ENCODE measurements at places on chromosomes 7 and 10. TPM values are rescaled to one million over a fixed set of nuclear protein-coding genes. Genes with fewer than 3 reads are reported as not detected.

DNA sequence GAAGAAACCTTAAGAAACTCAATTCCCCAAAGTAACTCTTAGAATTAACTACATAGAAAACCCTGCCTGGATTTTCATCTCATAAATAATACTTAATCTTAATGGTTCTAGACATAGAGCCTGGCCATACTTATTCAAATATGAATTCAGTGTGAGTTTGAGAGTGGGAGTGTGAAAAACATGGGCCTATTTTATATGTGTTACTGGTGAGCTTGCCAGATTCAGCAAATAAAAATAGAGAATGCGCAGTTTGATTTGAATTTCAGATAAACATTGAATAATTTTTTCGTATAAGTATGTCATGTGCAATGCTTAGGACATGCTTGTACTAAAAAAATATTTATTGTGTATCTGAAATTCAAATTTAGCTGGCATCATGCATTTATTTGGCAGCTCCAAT, 473.9 kb upstream of the FZD8 start:
- no peak for DNase-seq
- H3K27ac ChIP-seq = no peak overlapping the region
- H3K4me1 ChIP-seq = peaks cover 29% of the 10 kb centered on the region
- no peaks in the 10 kb centered on the region for H3K27me3 ChIP-seq
- H3K4me3 ChIP-seq = no peak overlapping the region

DNA sequence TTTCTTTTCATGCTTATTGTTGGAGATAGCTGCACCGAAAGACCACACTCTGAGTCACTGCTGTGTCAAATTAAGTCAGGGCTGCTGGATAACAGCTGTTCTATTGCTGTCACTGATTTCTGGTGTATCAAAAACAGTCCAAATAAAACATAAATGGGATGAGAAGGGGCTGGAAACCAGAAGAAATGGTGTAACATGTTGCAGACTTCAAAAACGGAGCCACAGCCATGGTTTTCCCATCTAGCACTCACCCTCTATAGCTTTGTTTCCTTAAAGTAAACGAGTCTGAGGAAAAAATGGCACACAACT, 103.3 kb upstream of the DIP2C start:
- H3K4me1 ChIP-seq = peaks cover 11% of the 10 kb centered on the region
- no peak overlapping the region for H3K27ac ChIP-seq
- no peaks in the 10 kb centered on the region for H3K36me3 ChIP-seq
- no peak overlapping the region for H3K4me3 ChIP-seq
- H3K27me3 ChIP-seq = no peaks in the 10 kb centered on the region

Gene IDI2
- total RNA-seq = not detected

Gene SFTPA1
- total RNA-seq = not detected

Gene CCL26
- total RNA-seq = not detected

All from Caco-2 (cell line).